ENCODE measurements at places on chromosomes 5 and 9. TPM values are rescaled to one million over a fixed set of nuclear protein-coding genes. Genes with fewer than 3 reads are reported as not detected.

DNA sequence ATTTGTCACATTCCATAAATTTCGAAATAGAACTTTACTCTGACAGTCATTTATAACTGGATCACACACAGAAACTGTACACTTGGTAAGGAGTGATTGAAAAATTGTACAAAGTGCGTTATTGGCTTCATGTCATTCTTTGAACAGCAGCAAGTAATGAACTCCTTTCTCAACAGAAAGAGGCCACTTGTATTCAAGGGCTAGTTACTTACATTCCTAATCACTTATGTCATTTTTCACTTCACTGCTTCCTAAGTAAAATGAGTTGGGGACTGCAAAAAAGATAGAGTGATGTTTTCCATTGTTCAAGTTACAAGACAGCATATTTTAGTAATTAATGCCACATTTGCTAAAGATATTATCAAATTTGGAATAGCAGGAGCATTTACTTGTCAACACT lies 893.2 kb downstream of the DTWD2 start:
- no peak for DNase-seq

DNA sequence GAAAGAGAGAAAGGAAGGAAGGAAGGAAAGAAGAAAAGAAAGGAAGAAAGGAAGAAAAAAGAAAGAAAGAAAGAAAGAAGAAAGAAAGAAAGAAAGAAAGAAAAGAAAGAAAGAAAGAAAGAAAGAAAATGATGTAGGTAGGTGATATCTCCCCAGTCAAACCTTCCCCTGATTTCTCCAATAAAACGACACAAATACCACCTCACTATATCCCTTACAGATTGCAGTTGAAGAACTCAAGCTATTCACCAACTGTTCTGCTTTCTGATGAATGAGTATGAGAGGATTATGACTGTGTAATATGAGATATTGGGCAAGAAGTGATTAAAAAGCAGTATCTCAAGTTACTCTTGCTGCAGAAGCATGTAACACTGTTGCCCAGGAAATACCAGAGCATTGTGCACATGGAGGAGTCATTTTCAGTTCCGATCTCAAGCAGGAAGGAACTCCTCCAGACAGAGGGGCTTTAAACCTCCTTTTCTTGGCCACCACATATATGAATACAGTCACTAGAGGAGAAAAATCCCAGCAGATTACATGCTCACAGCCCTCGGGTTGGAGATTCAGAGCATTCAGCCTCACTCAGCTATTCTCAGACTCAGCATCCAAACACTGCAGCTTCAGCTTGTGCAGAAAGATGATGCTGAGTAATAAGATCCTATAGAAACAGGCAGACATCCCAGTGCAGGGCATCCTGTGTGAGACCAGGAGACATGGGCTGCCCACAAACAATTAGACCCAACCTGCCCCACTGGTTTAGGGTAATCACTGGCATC lies 61.4 kb downstream of the UGCG start:
- DNase-seq = no peak

Gene HRH2
- total RNA-seq = 2.6 TPM

GRCh38 chr9:133927041-133927440 lies 65.1 kb downstream of the VAV2 start:
- DNase-seq = no peak

DNA sequence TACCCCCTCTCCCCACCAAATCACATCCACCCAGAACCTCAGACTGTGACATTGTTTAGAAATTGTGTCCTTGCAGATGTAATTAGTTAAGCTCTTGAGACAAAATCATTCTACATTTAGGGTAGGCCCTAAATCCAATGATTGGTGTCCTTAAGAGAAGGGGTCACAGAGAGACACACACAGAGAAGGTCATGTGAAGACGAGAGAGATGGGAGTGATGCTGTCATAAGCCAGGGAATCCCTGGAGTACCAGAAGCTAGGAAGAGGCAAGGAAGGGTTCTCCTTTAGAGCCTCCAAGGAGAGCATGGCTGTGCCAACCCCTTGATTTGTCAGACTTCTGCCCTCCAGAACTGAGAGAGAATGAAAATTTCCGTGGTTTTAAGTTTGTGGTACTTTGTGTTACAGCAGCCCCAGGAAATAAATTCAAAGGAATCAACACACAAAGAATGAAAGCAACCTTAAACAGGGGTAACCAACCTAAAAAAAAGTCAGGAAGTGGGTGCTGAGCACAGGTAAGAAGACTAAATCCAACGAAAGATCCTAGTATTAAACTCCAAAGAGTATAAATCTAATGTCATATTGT lies 33.6 kb downstream of the TIMD4 start:
- DNase-seq = no peak

Gene SV2C
- not detected for total RNA-seq
